ENCODE measurements at places on chromosomes 2 and 18. TPM values are rescaled to one million over a fixed set of nuclear protein-coding genes. Genes with fewer than 3 reads are reported as not detected.

Gene VPS4B
- 163 TPM for total RNA-seq

Gene DNAH7
- 2.6 TPM for total RNA-seq

Gene INHBB
- total RNA-seq: 0.47 TPM

Gene MYO5B
- 139 TPM for total RNA-seq

Gene DPP10
- total RNA-seq: 6.1 TPM

Gene SCRN3
- total RNA-seq: 25.7 TPM

Gene ECEL1
- not detected for total RNA-seq

Gene TLX2
- not detected for total RNA-seq

Gene ABCG5
- total RNA-seq: 0.09 TPM

Gene EFEMP1
- 22.2 TPM for total RNA-seq

Gene TANC1
- 37.4 TPM for total RNA-seq

Gene ALPI
- 21.1 TPM for total RNA-seq

Gene RAMP1
- 1.8 TPM for total RNA-seq

Gene SCYGR3
- not detected for total RNA-seq

Gene SERPINB13
- not detected for total RNA-seq

Gene KLHL30
- 0.28 TPM for total RNA-seq

Gene RBKS
- total RNA-seq: 8.2 TPM

Gene TMEM247
- not detected for total RNA-seq

Gene POU3F3
- total RNA-seq: 0.15 TPM

Gene ALPG
- 1.8 TPM for total RNA-seq

Gene TMEM163
- not detected for total RNA-seq

Gene ALK
- 0.06 TPM for total RNA-seq

Gene THSD7B
- not detected for total RNA-seq

Gene NTSR2
- total RNA-seq: not detected

Gene C2orf80
- total RNA-seq: not detected

Gene AQP12A
- 4.0 TPM for total RNA-seq

Gene PSMA8
- not detected for total RNA-seq

All from left colon (tissue), 2 donors.